Fibroblast of skin of right quadriceps (primary cell): ENCODE measurements at places on chromosomes 3 and 15.

DNA sequence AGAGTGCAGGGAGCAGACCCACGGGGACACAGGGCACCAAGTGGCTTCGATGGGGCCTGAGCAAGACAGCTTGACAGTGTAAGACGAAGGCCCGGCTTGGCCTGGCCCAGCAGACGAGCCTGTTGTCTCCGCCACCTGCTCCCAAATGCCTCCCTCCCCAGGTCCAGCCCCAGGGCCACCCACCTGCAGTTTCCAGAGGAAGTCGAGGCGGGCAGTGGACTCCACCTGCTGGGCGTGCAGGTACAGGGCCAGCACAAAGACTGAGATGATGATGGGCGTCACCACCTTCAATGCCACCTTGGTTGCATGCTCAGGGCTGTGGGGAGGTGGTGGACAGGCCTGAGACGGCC lies 94.1 kb downstream of the SEC22A start:
- no peak for DNase-seq

GRCh38 chr3:170999737-171000242 lies 26.7 kb downstream of the SLC2A2 start:
- DNase-seq: peak; percentile 95

- no peak for DNase-seq
These were observed 26.2 kb upstream of the SLC35G2 start for GRCh38 chr3:136792556-136793330.

DNA sequence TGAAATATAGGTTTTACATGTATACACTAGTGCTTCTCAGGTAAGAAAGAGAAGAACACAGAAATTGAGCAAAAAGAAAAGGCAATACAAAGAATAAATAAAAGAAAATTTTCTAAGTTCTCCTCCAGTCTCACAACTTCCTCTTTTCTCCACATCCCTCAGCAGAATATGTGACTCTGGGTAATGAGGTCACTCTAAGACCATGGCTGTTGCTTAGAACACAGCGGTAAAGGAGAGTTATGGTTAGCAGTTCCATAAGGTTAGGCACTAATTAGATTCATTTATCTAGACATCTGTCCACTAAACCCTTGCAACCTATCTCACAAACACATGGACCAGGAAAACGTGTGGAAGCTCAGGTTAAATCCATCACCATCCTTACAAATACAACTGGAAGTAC lies 47.9 kb downstream of the IGSF11 start:
- no peak for DNase-seq

- DNase-seq: no peak
These were observed 114.4 kb upstream of the ABHD17C start for GRCh38 chr15:80580536-80581260.

DNA sequence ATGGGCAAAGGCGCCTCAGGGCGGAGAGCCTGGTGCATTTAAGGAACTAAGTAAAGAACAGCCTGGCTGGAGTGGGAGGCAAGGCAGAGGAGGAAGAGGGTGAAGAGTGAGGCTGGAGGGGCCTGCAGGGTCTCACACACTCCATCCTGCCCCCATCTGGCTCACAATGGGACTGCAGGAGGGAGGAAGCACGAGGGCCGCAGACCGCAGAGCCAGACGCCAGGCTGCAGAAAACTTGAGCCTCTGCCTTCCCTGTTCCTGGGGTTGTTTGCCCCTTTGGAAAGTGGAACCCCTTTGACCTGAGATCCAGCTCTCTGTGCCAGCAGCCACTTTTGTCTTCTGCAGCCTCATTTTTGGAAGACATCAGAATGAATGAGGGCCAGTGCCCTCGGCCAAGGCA lies 138.0 kb downstream of the SRGAP3 start:
- DNase-seq: no peak

GRCh38 chr3:74173090-74173489 lies 441.4 kb downstream of the CNTN3 start:
- no peak for DNase-seq

GRCh38 chr15:56217341-56217740 lies 26.3 kb downstream of the RFX7 start:
- no peak for DNase-seq

- DNase-seq: no peak
These were observed 158.4 kb downstream of the LIPC start for GRCh38 chr15:58590236-58590635.

DNA sequence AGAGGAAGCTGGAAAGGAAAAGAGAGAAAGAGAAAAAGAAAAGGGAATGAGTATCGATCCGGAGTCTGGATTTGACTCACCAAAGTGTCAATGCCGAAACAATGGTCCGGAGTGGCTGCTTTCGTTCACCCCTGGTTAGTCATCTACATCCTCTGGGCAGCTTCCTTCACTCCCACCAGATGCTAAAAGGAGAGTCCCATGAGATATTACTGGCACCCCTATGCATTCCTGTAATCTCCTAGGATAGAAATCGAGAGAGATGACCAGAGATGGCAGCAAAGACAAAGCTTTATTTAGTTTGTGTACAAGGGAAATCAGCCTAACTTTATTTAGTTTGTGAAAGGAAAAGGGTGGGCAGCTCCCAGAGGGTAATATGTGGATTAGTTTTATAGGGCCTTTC lies 622.2 kb downstream of the ZPLD1 start:
- peak; percentile 32 for DNase-seq

GRCh38 chr3:133077688-133078087 lies 39.5 kb downstream of the TMEM108 start:
- no peak for DNase-seq

- DNase-seq: no peak
These were observed 5.3 kb downstream of the P2RY12 start for GRCh38 chr3:151379083-151379734.

DNA sequence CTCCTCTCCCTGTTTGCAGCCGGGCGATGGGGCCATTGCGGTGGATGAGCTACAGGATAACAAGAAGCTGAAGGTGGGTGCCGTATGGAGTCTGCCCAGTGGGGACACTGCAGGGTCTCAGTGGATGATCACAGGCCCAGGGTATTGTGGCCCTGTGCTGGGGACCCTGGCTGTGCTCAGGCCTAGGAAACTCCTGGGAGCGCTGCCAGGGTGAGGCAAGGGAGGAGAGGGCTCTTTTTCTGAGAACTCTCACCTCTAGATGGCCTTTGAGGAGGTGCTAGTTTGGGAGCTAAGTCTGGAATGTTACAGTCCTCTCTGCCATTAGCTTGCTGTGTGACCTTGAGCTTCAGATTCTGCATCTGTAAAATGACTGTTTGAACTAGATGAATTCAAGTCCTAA lies 16.4 kb downstream of the SLC24A1 start:
- no peak for DNase-seq

DNA sequence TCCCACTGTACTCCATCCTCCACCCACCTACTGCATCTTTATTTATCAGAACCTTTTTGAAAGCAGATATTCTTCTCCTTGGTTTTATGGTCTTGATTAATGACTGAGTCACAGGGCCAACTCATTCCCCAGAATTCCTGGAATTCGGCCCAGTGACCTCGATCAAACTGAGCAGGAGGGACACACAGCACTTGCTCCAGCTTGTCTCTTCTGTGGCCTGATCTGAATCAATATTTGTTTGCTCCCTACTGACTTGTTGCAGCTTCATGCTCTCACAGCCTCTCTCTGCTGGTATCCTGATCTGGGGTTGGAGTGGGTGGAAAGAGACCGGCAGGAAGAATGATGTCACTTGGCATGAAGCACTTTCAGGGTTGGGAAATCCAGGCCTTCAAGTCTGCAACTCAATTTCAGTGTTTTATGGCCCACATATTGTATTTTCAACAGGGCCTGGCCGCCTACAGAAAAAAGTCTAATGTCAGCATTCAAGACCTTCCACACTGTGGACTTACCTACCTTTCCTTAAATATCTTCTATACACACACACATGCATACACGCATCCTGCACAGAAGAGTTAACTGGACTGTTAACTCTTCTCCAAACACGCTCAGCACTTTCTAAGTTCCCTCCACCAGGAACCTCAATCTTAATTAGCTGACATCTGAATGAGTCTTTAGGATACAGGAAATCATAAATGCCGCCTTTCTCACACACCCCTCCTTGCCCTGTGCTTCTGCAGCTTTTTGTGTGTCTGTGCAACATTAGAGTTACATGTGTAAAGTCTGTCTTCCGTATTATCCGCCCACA lies 4.6 kb downstream of the ANXA2 start:
- DNase-seq: peak; percentile 99

DNA sequence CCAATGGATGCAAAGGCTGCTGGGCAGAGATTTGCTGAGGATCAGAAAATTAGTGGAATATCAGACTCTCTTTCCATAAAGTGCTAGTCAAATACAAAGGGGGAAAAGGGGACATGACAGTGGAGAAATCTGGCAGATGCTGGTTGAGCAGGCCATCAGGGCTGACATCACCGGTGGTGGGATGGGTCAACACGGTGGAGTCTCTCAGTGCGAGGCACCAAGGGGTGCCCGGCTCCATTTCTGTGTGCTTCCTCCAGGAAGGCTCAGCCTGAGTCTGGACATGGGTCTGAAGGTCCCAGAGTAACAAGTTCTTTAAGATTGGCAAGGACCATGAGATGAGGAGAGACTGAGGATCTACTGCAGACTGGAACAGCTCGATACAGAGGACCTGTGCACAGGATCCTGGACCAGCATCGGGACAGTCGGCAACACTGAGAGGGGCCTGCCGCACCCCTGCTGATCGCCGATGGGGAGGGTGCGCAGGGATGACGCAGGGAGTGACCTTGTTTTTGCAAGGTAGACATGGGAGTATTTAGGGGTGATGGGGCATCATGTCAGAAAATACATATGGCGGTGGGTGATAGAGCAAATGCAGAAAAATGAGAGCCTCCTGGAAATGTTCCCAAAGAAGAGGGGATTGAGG lies 92.7 kb downstream of the SEC22A start:
- DNase-seq: no peak

GRCh38 chr15:35306361-35306981 lies 221.4 kb upstream of the NANOGP8 start:
- peak; percentile 79 for DNase-seq

DNA sequence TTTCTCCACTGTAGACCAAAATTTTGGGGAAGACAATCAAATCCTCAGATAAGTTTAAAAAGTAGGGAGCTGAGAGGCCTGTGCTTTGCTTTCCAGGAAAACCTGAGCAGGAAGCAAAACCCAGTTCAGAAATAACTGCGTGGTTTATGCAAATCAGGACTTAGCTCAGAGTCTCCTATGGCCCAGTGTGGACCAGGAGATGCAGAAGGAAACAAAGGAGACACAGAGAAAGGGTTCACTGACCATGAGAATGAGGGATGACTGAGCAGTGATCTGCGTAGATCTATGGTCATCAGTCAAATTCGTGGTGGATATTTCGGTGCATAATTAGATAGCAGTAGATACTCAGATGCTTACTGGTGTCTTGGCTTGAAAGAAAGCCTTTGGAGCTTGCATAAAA lies 196.6 kb downstream of the TPRG1 start:
- DNase-seq: no peak

DNA sequence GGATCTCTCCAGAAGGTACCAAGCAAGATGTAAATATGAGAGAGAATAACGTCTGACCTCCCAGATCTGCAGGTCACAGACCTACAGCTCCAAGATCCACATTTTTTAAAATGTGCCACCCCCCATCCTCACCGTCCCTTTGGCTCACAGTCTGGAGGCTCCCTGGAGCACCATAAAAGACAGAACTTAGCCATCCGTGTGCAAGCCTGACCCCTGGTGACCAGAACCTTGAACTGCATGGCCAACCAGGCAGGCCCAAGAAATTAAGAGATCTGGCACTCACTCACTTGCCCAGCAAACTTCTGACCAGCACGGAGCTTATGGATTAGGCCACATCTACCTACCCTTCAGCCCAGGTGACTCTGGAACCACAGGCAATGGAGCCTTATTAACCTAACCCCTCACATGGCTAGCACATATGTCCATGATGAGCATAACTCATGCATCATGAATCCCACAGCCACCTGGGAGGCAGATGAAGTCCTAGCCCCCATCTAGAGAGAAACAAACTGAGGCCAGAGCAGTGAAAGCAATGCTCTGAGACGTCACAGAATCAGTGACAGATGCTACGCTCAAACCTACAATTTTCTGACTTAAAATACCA lies 275.3 kb downstream of the UACA start:
- DNase-seq: peak; percentile 64

DNA sequence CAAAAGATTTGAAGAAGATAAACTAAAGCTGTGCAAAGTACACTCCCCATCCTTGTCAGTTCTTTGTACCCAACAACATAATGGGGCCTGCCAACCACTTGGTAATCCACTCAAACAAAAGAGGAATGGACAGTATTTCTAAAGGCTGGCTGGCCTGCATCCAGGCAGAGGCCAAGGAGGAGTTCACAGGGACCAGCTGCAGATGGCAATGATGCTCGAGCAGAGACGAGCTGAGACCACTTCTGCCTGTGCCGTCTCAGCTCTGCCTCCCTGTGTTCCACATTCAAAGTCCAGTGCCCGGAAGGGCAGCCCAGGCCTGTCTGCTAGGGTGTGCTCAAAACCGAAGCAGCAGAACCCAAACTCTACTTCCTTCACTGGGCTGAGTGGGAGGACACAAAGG lies 14.3 kb downstream of the CXCR6 start:
- DNase-seq: no peak

DNA sequence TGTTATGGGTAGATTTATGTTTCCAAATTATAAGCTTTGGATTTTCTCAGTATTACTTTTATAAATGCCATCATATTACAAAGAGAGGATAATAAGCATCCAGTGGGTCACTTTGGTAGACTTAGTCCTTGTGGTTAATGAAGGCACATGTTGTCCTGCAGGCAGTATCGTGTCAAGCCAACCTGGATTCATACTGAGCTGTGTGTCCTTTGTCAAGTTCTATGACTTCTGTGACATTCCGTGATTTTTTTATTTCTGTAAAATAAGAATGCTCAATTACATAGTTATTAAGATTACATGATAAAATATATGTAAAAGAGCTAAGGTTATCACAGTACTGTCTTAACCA lies 257.7 kb downstream of the RBMS3 start:
- no peak for DNase-seq

GRCh38 chr3:151034303-151034702 lies 51.2 kb upstream of the MED12L start:
- DNase-seq: no peak

DNA sequence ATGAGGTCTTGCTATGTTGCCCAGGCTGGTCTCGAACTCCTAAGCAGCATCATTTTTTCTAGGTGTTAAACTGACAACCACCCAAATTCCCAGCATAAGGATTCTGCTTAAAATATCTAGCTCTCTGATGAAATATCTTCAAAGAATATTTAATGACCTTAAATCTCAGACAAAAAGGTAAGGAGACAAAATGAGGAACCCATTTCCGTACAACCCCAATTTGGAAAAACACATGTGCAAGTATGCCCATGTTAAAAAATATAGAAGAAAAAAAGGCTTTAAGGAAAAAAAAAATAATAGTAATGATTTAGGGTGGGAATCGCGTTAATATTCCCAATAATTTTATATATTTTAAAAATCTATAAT lies 1.4 kb upstream of the SACM1L start:
- DNase-seq: no peak

- DNase-seq: no peak
These were observed 343.0 kb upstream of the PLSCR5 start for GRCh38 chr3:146948186-146948585.

GRCh38 chr3:147392625-147392946 lies 13.8 kb downstream of the ZIC4 start:
- no peak for DNase-seq
